ENCODE measurements at places on chromosomes 13 and 19.

DNA sequence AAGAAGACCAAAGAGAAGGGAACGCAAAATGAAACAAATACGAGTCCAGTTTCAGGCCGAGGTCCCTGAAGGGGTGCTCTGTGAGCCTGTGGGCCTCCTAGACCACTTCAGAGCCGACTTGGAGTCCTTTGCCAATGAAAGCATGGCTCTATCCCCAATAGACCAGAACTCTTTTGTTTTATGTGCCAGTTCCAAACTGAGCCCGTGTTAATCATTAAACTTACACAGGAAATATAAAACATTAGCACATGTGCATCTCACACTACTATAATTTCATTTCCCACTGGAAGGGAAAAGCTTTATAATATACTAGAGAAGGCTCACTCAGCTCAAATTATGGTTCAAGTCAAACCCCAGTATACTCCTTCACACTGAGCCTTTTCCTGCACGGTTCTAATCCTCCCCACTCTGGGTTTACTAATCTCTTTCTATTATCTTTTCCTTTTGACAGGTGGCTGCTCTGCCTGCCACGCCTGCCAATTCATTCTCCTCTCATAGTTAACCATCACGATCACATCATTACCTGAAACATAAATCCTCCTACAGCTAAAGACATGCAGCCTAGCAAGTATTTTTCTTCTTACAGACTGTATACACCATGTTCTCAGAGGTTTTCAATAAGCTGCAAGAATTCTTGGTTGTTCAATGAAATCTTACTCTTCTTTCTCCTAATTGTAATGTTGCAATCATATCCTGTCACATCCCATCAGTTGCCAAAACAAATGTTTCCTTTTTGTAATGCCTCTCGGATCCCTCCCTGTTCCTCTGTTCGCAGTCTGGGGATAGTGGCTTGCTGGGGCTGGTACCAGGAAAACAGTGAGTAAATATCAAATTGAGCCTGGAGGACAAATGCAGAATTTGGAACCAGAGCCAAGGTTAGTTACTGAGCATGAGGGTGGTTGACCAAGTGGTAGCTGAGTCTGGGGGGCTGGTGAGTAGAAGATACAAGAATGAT, 18.8 kb upstream of the WASF3 start:
- DNase-seq: no peak

- DNase-seq: no peak
Observed at GRCh38 chr13:20141238-20142022, 19.4 kb downstream of the GJA3 start.

DNA sequence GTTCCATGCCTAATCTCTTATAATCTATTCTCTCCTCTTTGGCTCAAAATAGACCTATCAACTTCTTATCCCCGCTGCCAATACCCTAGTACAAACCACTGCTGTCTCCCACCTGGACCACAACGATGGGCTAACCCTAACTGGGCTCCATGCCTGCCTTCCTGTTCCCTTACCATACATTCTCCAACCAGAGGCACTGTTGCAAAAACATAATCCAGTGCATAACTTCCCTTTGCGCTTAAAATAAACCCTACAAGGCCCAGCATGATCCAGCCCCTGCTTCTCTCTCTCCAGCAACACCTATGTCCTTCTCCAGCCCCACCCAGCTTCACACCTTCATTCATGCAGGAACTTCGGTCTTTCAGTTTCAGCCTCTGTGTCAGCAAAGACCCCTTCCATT, 27.4 kb upstream of the CEBPA start:
- DNase-seq: no peak

GRCh38 chr13:31011901-31012654, 79.6 kb downstream of the TEX26 start:
- no peak for DNase-seq

DNA sequence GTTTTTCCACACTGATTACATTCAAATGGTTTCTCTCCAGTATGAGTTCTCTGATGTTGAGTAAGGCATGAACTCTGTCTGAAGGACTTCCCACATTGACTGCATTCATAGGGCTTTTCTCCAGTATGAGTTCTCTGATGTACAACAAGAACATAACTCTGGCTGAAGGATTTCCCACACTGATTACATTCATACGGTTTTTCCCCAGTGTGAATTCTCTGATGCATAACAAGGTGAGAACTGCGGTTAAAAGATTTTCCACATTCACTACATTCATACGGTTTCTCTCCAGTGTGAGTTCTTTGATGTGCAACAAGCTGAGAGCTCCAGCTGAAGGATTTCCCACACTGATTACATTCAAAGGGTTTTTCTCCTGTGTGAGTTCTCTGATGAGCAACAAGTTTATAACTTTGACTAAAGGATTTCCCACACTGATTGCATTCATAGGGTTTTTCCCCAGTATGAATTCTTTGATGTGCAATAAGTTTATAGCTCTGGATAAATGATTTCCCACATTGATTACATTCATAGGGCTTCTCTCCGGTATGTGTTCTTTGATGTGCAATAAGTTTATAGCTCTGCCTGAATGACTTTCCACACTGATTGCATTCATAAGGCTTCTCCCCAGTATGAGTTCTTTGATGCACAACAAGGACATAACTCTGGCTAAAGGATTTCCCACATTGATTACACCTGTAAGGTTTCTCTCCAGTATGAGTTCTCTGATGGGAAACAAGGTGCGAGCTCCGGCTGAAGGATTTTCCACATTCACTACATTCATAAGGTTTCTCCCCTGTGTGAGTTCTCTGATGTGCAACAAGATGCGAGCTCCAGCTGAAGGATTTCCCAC, 23.5 kb downstream of the ZNF180 start:
- peak; percentile 6 for DNase-seq

GRCh38 chr19:19539698-19540063, 1.6 kb downstream of the CILP2 start:
- no peak for DNase-seq

DNA sequence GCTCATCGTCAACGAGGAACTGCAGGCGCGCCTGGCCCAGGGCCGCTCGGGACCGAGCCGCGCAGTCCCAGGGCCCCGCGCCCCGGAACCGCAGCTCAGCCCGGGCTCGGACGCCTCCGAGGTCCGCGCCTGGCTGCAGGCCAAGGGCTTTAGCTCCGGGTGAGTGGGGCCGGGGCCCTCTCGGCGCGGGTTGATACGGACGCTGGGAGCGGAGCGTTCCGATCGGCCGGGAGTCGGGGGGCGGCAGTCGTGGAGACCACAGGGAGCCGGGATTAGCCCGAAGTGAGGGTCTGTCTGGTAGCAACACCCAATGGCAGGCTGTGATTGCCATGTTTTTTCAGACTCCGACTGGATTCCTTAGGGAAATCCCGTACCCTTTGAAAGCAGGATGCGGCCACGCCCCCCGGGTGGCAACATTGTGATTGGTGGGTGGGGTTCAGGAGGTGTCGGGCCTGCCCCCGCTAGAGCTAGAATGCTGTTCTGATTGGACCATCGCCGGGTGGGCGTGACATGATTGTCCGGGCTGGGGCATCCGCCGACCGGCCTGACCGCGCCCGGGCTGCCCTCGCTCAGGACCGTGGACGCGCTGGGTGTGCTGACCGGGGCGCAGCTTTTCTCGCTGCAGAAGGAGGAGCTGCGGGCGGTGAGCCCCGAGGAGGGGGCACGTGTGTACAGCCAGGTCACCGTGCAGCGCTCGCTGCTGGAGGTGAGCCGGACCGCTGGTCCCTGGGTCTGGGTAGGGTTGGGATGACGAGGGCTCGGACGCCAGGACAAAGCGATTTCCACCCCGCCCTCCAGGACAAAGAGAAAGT, 11.3 kb downstream of the EPS8L1 start:
- DNase-seq: no peak

All from naive B cell (primary cell).